Coronary artery (tissue), 2 donors: ENCODE measurements at places on chromosomes 5 and 9.

DNA sequence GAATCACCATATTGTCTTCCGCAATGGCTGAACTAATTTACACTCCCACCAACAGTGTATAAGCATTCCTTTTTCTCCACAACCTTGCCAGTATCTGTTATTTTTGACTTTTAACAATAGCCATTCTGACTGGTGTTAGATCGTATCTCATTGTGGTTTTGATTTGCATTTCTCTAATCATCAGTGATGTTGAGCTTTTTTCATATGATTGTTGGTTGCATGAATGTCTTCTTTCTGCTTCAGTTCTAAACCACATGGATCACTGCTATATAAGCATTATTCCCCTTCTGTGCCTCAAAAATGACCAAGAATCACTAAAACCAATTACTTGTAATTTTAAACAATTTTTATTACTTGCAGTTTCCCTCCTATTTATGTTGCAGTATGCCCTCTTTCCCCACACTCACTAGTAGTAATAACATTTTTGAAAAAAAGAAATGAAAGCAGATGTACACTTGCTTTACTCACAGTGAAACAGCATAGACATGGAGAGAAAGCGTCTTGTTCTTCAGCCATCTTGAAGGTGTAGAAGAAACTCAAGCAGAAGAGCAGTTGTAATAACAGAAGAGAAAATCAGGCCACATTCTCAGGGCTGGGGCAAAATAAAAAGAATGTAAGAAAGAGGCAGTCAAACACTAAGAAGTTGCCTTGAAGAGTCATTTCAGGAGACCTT is 4.5 kb upstream of the TMEM252 start:
- no peak for DNase-seq

DNA sequence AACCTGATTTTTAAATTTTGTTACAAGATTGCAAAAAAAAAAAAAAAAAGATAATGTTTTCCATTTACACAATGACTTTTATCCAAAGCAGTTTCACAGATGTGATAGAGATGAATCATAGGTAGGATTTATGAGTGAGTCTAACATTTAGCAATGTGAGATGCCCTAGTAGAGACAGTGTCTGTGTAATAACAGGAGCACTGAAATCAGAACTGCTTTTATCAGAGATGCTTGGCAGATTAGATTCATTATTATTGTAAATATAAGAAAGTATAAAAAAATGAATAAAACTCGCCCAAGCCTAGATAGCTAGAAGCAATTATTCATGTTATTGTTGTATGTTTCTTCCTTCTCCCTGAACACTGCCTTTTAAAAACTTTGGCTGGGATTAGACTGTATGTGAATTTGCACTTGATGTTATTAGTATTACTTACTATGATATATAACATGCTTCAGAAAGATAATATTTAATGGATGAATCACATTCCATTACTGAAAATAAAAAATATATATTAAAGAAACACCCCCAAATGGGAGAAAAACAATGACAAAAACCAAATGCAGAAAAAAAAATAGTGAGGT is 567.3 kb upstream of the KLF4 start:
- no peak for DNase-seq

GRCh38 chr9:135000647-135001245 is 83.0 kb upstream of the FCN1 start:
- DNase-seq, result no peak

DNA sequence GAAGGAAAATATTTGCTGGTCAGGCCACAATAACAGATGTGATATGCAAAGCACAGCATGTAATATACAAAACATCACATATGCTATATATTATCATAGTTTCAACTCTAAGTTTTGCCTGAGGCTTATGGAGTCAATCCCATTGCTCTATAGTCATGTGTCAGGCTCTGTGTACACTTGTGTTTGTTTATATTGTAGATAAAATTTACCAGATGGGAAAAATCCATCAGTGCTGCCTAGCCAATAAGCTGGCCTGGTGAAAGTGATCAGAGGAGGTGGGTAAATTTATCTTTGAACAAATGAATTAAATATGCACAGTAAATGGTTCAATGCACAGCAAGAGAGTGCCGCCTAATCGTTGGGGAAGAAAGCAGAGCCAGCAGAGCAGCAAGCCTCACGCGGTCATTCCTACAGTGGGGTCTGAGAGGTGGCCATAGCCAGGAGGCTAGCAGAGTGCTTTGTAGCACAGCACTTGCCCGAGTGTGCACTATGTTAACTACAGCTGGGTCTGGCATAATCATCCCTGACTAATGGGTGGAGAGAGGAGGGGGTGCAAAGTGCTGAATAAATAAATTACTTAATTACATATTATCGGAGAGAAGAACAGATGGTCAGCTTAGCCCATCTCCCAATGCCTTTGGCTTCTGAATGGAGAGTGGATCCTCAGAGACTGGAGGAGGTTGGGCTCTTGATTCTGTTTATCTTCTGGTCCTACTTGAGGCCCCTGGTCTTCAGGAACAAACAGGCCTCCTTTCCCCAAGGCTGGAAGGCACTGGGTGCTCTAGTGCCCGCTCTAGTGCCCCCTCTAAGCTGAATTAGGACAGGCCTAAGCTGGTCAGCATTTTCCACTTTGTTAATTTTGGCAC is 153.5 kb downstream of the MAT2B start:
- no peak for DNase-seq

DNA sequence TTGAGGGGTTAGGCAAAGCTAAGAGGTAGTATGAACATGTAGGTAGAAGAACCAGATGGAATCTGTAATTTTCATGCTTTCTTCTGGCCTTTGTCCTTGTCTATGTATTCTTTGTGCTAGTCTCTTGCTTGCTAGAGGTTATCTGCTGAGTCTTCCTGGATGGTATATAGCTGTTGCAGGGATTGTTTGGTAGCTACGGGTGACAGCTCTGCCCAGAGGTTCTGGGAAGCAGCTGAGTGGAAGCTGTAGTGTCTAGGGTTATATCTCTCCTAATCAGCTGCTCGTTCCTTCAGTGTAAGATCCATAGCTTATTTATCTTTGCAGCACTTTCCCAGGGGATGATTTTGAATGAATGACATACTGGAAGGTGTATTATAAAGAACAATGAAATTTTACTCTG is 100.3 kb downstream of the ATG10 start:
- no peak for DNase-seq

DNA sequence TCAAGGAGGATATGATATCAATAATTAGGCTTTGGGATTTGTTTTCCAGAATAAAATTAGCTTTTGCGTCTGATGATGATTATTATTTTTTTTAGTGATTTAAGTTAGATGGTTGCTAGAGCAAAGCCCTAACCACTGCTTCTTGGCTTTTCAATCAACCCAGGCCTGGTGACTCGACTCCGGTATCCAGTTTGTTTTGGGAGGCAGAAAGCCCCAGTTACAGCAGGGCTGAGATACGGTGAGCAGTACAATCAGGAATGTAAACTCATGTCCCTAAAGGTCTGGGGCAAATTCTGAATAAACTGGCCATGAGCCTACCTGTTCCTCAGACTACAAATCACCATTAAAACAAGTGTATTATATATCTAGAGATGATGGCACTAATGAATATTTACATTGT is 24.4 kb upstream of the CYFIP2 start:
- no peak for DNase-seq

- DNase-seq, result no peak
Observed at GRCh38 chr9:117073539-117074341, 341.1 kb downstream of the ASTN2 start.

DNA sequence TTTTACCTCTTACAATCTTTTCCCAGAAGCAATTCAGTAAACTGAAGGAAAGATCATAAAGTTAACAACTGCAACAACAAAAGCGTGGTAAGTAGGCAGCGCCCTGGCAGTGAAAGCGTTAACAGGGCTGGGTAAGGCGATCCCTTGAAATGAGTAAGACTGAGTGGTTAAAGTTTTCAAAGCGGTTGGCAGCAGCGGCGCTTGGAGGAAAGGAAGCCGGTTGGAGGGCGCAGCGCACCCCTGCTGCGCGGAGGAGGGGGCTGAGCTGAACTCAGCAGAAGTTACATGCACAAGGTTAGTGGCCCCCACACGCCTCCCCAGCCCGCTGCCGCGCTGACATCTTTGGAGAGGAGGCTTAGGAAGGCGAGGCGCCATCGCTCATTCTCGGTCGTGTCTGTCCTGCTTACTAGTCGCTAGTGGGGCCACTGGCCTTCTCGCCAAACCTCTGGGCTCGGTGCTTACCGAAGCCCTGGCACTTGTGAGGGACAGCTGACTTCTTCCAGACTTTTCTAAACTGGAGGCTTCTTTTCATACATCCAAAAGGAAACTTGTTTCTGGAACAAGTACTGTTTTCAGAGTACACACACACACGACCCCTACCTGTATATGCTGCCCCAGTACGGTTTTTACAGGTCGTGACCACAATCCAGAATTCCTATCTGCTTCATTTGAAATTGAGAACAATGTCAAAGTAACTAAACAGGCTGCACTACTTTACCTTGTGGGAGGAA is at the start of gene SH3RF2:
Gene SH3RF2 (plus strand): TSS at position 178 of the 731 bp plus-strand sequence. CDS start 1,351 bp downstream, outside the sequence.
- DNase-seq, result peak; percentile 78

DNA sequence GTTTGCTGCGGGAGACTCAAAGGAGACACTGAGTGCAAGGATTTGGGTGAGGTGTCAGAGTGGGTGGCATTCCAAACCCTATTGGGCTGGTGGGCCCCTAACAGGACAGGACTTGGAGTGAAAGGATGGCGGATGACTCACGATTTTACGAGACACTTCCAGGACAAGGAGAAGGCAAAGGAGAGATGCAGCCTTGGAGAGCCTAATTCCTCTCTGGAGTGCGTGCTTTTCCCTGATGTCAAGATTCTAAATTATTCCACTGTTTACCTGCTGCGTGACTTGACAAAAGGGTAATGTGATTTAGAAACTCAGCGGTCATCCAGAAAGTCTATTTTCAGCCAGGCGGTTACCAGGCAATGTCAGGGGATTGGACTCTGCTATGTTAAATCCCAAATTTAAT is 41.6 kb upstream of the CD180 start:
- DNase-seq, result no peak

DNA sequence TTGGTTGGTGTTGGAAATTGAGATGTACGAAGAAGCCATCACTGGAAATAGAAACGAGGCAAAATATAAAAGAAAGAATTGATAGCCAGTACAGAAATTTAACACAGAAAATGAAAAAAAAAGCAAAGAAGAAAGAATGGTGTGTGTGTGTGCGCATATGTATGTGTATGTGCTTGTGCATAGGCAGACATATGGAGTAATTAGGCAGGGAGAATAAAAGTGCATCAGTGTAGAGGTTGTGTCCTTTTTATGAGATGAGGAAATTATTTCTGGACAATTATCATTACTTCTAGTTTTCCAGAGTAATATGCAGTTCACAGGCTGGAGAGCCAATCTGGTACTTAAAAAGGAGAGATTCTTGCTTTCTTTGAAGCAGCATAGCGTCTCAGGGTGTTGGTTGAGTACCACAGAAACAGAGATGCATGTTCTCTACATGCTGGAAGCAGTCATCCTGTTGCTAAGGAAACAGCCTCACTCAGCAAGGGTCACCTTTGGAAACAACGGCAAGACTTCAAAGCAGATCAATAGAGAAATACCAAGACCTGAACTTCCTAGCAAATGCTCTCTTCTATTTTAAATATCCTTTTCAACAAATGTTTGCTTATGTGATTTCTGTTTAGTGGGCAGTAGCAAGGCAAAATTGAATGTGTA is 172.7 kb downstream of the TAF11L14 start:
- DNase-seq, result no peak

- no peak for DNase-seq
Observed at GRCh38 chr9:91214867-91215266, 146.9 kb downstream of the AUH start.

GRCh38 chr9:114787781-114788498 is 17.9 kb downstream of the TNFSF15 start:
- no peak for DNase-seq

GRCh38 chr5:127705120-127705892 is 2.1 kb downstream of the CCDC192 start:
- DNase-seq, result no peak

DNA sequence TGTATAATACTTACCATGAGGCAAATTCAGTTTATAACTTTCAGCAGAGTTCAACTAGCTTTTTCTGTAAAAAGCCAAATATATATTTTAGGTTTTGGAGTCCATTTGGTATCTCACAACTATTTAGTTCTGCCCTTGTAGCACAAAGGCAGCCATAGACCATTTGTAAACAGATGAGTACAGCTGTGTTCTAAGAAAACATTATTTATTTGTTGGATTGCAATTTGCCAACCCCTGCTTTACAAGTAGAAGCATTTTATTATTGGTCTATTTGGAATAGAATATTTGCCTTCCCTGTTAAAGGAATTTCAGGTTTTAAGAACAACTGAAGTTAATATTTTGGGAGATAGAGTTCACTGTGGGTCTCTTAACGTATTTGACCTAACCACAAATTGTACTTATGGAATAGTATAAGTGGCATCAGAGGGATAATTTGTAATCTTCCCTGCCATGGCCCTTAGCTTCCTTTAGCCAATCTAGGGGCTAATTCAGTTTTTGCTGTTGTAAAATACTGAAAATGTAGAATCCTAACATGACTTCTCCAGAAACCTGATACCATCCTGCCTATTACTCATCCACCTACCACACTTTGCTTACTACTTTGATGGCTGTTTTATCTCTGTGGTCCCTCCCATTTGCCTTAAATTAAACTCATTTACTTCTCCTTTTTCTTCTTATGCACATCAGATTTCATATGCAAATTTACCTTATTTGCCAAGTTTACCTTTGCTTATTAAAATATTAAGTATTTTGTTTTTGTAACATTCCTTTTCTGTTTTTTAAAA is 109.2 kb downstream of the DMXL1 start:
- no peak for DNase-seq

GRCh38 chr5:139226131-139226530 is 28.0 kb upstream of the SIL1 start:
- no peak for DNase-seq

DNA sequence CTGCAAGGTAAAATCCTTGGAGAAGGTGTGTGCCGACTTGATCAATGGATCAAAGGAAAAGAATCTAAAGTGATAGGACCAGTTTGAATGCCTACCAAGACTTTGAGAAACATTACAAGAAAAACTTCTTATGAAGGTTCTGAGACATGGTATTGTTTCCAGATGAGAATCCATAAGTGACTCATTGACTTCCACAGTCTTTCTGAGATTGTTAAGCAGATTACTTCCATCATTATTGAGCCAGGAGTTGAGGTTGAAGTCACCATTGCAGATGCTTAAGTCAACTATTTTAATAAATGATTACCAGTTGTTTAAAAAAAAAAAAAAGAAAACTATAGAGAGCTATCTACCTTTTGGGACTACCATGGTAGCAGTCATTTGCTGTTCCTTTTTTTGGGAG is 7.0 kb downstream of the LNPEP start:
- no peak for DNase-seq
